ENCODE measurements at places on chromosomes 6 and 20.

- no peak for DNase-seq
Measured at GRCh38 chr6:14635934-14636591, 518.5 kb downstream of the CD83 start.

DNA sequence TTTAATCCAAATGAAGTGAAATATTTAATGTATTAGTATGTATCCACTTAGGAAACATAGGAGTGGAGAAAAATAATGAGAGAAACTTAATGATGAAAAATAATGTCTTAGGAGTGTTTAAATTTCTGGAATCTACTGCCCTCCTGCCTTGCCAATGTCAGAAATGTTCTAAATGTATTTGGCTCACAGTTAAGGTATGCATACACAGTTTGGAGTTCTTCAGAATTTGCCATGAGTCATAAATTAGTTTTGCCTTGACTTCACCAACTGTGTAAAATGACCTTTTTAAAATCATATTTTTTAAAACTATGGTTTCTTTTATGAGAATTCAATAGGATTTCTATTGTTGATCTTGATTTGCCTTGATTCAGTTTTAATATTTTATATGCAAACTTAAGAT lies 191.7 kb upstream of the HSF2 start:
- no peak for DNase-seq

DNA sequence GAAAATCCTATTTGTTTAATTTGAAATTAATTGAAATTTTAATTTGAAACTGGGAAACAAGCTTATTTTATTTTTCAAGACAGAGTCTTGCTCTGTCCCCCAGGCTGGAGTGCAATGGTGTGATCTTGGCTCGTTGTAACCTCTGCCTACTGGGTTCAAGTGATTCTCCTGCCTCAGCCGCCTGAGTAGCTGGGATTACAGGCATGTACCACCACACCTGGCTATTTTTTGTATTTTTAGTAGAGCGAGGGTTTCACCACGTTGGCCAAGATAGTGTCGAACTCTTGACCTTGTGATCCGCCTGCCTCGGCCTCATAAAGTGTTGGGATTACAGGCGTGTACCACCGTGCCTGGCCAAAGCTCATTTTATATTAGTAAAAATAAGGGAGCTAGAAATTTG lies 4.2 kb downstream of the SRSF3 start:
- no peak for DNase-seq

DNA sequence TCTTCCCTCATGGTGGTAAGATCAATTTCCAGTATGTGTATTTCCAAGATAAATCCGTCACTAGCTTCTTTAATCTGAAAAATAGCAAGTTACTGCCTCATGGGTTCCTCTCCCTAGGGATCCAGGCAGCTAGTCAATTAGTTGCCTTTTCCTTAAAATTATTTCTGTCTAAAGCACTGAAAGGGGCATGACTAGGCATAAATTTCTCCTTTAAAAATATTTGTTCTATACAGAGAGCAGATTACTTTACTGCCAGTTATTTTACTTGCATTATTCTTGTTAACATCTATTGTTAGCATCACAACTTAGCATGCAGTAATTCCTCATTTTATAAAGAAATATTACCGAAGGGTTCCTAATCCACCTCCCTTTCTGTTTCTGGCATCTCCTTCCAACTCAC lies 1.4 kb downstream of the MTCL3 start:
- DNase-seq: no peak

DNA sequence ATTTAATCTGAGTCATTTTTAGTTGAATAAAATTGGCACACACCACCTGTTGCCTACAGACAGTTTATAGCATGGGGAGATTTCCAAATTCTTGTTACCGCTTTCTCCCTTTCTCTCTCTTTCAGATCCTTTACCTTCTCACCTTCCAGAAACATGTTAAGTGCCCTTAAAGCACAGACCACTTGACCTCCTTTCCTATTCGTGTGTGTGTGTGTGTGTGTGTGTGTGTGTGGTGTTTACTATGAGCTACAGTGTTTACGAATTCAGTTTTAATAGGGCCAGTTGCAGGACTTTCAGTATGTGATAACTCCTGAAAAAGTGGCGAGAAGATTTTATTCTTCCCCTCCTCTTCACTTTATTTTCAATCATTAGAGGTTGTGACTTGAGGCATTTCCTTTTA lies 258.1 kb downstream of the BMP2 start:
- DNase-seq: no peak

GRCh38 chr20:58048096-58048702 lies 180.3 kb downstream of the ANKRD60 start:
- DNase-seq: no peak

DNA sequence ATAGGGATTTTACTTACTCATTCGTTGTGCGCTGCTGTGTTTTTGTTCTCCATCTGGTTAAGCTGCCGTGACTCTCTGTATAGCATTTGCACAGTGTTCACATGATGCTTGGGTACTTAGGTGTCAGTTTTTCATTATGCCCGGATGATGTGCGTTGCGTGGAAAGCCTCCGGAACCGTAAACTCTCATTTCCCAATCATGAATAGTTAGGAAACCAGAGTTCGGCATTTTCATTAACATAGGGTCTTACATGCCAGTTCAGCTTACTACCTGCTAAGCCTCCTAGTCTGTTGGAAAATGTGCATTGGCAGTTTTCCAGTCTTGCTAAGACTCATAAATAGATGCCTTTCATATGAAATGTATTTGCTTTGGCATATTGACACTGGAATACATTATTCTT lies 483.4 kb upstream of the FLRT3 start:
- DNase-seq: no peak

- DNase-seq: no peak
Measured at GRCh38 chr6:29935273-29935955, 6.9 kb upstream of the HLA-A start.

DNA sequence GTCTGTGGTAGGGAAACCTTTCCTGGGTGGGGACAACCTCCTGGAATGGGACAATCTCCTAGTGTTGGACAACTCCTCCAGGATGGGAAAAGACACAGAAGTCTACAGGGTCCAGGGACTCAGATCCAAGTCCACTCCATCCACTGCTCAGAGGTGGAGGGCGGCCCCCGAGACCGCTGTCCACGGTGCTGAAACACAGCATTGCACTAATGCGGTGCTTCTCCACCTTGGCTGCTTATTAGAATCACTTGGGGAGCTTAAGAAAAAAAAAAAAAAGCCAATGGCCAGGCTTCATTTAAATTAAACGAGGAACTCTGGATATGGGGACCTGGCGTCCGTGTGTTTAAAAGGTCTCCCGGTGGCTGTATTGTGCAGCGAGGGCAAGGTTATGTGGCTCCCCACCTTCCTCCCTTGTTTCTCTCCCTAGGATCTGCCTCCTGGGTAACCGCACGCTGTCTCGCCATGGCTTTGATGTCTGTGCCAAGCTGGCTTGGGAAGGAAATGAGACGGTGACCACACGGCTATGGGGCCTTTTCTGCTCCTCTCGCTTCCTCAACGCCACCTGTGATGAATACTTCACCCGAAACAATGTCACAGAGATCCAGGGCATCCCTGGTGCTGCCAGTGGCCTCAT lies 12.0 kb downstream of the SLC12A5 start:
- DNase-seq: no peak

- DNase-seq: no peak
Measured at GRCh38 chr20:24350923-24351368, 118.5 kb upstream of the SYNDIG1 start.

- DNase-seq: no peak
Measured at GRCh38 chr6:35879151-35879550, 41.7 kb downstream of the SRPK1 start.

GRCh38 chr6:113847447-113847846 lies 9.7 kb upstream of the MARCKS start:
- DNase-seq: no peak

DNA sequence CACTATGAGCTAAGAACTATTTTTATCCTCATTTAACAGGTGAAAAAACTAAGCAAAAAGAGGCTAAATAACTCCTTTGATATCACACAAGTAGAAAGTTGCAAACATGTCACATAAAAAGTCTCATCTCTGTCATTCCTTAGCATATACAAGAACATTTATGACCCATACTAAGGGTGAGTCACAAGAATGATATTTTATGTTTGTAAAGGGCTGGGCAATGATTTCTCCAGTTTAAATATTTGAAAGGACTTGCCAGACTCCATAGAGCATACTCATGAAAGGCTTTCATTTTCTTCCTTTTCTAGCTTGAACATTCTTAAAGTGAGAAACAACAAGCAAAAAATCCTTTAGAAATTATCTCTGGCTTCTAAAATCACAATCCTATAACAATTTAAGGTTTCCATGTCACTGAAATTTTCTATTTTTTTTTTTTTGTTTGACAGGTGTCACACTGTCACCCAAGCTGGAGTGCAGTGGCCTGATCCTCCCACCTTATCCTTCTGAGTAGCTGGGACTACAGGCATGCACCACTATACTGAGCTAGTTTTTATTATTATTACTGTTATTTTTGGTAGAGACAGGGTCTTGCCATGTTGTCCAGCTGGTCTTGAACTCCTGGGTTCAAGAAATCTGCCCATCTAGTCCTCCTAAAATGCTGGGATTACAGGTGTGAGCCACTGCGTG lies 338.0 kb upstream of the KHDRBS2 start:
- no peak for DNase-seq

DNA sequence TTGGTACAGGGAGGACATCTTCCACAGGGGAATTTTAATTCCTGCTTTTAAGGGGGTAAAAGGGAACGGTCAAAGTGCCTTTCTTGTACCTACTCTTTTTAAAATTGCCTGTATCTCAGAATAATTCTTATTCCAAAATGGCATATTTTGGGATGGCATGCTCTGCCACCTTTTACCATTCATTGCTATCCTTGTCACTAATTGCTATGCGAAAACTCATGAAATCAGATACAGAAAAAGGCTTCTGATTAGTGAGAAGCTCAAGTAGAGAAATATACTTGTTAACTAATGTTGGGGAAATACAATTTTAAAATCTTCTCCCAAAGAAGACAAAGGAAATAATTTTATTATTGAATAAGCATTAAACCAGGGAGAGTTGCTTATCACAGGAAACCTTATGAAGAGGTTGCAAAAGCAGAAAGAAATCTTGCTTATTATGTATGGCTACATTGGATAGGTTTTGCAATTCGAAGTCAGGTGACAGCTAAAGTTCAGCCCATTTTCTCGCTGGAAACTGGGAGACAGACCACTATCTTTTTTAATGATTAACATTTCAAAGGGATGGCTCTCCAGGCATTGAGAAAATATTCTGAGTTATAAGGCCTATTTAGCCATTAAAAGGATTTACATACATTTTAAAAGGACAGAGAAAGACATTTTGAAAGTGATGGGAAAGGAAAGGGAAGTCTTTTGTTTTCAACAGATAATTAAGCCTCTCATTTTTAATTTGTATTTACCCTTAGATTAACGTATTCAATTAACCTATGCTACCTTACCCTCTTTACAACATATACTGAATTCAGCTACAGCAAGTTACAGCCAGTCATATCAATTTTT lies 110.3 kb upstream of the PRSS16 start:
- no peak for DNase-seq

- DNase-seq: no peak
Measured at GRCh38 chr6:108737594-108738546, 110.4 kb upstream of the ARMC2 start.

GRCh38 chr6:44036196-44036595 lies 91.1 kb downstream of the MRPL14 start:
- no peak for DNase-seq

GRCh38 chr20:22794200-22794599 lies 209.8 kb upstream of the FOXA2 start:
- no peak for DNase-seq

DNA sequence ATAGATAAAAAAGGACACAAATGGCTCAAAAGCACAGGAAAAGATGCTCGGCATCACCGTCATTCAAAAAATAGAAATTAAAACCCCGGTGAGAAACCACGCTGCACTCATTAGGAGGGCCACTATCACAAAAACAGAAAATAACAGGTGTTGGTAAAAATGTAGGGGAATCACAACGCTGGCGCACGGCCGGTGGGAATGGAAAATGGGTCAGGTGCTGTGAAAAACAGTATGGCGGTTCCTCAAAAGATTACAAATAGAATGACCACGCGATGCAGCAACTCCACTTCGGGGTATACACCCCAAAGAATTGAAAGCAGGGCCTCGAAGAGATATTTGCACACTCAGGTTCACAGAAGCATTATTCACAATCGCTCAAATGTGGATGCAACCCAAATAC lies 28.3 kb downstream of the NPEPL1 start:
- DNase-seq: no peak

DNA sequence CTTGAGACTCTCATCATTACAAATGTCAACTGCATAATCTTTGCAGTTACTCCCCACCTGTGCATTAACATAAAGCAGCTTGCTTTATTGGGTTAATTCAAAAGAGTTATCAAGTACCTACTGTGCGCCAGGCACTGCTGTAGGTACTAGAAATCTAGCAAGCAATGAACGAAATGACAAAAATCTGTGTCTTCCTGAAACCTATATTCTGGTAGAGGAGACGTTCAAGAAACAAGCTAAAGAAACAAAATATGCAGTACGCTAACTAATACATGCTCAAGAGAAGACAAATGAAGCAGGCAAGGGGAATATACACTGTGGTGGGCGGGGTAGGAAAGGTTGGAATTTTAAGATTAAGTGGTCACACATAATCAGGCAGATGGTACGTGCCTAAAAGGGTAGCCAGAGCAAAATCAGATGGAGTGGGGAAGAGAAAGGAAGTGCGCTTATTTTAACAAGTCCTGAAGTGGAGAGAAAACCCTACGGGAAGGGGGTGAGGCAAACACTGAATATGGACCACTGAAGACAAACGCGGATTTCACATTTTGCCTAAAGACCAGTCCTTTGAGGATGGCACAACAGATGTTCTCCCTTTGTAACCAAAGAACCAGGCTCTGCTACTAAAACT lies 1.2 kb downstream of the ELOVL2 start:
- no peak for DNase-seq

DNA sequence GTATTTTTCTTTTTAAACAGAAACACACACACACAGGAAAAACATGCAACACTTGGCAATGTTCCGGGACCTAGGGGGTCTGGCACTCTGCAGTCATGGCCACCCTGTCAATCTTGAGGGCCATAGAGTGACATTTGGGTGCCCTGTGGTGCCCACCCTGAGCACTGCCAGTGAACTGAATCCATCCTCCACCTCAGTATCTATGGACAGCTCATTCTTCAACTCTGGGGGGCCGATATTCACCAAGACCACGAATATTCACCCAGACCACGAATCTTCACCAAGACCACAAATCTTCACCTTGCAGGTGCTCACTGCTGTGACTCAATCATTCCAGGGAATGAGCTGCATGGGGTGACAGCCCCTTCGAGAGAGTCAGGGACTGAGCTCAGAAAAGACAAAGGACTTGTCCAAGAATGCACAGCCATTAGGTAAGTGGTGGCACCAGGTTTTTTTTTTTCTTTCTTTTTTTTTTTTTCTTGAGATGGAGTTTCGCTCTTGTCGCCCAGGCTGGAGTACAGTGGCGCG lies 19.1 kb downstream of the SNAI1 start:
- DNase-seq: peak; percentile 17

DNA sequence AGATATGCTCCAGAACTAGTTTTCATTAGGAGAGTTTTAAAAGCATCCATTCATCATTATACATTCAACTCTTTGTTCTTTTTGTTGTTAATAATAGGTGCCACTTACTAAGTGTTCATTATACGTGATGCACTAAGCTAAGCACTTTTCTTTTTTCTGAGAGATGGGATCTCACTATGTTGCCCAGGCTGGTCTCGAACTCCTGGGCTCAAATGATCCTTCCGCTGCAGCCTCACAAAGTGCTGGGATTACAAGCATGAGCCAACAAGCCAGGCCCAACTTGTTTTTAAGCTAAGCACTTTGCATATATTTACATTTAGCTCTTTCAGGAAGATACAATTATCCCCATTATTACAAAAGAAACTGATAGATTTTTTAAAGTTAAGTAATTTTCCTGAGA lies 5.7 kb upstream of the GFOD1 start:
- no peak for DNase-seq
